ENCODE measurements at places on chromosomes 5 and 9.

- DNase-seq: no peak
Measured at GRCh38 chr9:124001866-124002525, 9.6 kb upstream of the LHX2 start.

DNA sequence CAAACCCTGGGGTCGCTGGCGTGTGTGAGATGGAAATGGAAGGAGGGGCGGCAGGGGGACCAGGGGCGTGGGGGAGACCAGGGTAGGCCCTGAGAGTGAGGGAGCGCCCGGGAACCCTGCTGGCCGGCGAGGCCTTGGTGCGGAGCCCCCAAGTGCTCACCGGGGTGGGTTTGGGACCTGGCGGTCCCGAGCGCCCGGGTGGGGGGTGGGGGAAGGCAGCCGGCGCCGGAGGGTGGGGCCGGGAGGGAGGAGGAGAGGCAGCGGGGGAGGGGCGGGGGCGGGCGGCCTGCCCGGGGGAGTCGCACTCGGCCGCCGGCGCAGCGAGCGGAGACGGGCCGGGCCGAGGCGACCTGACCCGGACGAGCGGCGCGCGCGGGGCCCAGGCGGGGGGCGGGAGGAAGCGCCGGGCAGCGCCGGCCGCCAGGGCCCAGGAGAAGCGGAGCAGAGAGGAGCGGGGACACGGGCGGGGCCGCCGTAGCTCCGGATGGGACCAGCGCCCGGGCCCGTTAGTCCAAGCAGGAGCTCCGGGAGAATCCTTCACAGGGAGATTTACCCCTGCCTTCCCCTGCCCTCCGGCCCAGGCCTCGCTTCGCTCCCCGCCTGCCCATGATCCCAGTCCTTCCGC lies at the start of gene NPR2:
Gene NPR2 (plus strand): TSS at position 295 of the 625 bp plus-strand sequence. CDS start 818 bp downstream, outside the sequence.
- peak; percentile 80 for DNase-seq

GRCh38 chr9:110842169-110842568 lies 173.6 kb downstream of the MUSK start:
- DNase-seq: no peak

- DNase-seq: peak; percentile 35
Measured at GRCh38 chr5:36870399-36871040, 6.0 kb upstream of the NIPBL start.

- DNase-seq: no peak
Measured at GRCh38 chr5:17316970-17317459, 99.6 kb downstream of the BASP1 start.

DNA sequence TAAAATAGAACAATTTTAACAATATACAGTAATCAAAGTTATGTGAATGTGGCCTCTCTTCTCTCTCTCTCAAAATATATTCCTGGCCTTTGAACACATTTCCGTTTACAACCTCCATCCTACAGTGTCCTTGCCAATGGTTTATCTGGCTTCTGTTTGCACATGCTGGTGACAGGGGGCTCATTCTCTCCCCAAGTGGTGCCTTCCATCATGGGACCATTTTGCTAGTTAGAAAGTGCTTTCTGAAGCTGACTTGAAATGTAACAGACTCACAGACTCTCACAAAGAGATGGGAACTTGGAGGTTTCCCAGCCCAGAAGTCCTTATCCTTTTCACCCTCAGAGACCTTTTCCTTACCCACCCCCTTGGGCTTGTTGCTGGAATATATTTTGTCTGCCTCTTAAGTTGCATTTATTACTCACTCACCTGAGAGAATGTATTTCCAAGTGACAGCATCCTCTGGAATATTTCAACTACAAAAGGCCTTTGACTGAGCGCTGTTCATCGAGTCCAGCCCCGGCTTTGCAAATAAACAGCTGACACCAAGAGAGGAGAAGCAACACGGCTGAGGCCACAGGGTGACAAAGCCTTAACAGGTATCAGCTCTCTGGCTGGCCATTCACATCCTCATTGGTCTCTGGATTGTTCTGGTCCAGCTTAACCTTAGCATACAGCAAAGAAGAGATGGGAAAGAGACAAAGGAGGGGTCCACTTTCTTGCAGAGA lies 17.5 kb upstream of the ALDH1B1 start:
- no peak for DNase-seq

- peak; percentile 80 for DNase-seq
Measured at GRCh38 chr5:139968547-139969261, 74.4 kb downstream of the NRG2 start.

DNA sequence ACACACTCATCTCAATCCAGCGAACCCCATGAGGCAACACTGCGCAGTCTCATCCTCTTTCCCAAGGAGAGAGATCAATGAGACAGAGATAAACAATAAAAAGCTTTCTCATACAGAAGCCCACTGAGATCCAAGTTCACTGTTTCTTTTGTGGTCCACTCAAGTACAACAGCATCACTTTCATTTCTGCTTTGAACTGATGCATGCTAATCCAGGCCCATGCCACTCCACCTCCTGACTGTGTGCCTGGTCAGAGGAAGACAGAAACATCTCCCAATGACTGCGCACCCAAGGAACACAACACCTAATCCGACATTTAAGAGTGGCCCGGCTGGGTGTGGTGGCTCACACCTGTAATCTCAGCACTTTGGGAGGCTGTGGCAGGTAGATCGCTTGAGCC lies 104.0 kb downstream of the SERINC5 start:
- no peak for DNase-seq

DNA sequence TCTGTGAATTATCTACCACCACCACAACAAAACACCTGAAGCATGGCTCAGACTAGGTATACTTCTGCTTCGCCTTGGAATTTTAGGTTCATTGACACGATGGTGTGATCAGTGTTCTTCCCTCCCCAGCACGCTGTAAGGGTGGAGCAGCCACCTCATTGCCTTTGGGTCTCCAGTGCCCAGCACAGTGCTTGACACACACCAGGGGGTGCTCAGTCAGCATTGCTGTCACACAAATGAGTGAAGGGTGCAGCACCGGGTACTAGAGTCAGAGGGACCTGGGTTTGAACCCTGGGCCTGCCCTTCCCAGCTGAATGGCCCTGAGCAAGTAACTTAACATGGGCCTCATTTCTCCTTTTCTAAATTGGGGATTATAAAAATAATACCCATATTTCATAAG lies 9.9 kb upstream of the ANGPTL2 start:
- DNase-seq: no peak

DNA sequence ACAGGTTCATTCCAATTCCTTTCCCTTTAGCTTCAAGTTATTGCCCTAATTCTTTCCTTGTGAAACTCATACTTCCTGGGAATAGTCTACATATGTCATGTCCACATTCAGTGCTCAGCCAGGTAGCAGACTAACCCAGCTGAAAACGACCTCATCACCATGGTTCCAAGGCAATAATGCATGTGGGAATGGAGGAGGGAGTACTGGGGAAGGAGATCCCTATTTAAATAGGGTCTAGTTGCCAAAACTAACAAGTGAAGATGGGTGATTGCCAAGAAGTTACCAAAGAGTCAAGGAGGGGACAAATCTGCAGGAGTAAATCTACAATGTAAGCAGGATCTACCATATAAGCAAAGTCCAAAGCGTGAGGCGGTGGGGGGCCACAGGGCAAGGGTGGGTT lies 47.3 kb upstream of the MCTP1 start:
- no peak for DNase-seq

DNA sequence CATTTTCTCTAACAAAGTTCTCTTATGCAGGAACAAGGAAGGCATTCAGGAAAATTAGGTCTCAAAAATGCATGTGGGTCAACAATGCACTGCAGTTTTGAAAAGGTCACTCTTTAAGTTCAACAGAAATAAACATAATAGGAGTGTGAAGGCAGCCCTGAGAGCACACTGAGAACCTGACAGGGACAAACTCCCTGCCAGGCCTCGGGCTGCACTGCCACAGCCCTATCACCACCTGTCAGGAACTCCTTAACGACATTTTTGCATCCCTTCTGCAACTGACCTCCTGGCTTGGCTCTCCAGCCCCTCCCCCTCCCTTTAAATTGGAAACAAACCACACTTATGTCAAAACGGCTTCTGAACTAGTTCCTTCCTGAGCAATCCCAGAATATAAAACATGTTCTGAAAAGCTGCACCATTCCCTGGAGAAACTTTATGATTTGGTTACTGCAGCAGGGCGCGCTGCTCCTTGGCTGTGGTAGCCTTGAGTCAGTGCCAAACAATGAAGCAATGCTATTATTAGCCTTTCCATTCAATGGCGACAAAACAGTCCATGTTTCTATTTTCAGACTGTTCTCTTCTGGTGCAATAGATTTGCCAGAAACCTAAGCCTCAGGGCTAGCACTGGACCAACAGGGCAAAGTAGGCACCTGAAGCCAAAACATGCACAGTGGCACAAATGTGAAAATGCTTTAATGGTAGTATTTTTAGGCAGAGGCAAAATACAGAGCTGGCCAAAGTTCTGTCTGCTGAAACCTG lies 160.1 kb upstream of the ZNF608 start:
- peak; percentile 58 for DNase-seq

DNA sequence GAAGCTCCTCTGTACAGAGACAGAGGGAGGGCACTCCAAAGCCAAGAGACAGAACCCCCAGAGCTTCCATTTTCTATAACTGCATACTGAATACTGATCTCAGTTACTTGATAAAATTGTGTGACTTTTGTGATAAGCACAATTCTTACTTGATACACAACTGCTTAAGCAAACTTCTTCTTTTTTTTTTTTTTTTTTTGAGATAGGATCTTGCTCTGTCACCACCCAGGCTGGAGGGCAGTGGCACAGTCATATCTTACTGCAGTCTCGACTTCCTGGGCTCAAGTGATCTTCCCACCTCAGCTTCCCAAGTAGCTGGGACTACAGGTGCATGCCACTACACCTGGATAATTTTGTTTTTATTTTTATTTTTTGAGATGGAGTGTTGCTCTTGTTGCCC lies 252.1 kb upstream of the ZNF608 start:
- no peak for DNase-seq

DNA sequence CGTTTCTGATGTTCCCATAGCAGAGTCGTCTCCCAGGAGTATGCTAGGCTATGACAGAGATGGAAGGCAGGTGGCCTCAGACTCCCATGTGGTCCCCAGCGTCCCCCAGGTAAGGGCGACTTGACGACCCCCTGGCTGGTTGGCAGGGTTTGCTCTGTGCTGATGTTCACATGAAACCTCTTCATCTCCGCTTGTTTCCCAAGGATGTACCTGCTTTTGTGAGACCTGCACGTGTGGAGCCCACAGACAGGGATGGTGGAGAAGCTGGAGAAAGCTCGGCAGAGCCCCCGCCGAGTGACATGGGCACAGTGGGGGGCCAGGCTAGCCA lies 108.3 kb downstream of the WNK2 start:
- DNase-seq: peak; percentile 16

DNA sequence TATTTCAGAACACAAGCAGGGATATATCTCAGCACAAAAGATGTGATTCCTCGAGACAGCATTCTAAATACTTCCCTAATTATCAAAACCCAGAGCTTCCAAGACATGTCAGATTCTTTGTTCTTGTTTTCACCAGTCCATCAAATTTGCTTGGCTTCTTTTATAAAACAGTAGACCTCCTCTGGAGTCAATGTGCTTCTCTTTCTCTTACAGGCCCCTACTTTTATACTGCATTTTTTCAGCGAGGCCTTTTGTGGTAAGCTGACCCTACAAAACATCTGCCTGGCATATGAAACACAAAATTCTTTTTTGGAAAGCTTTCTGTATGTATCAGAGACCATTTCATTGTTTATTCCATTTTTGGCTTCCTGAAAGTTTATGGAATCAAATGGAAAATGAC lies 81.8 kb downstream of the ARSB start:
- DNase-seq: no peak

- no peak for DNase-seq
Measured at GRCh38 chr9:95049761-95050160, 267.7 kb downstream of the FANCC start.

GRCh38 chr5:5139336-5139776 lies 774 bp upstream of the ADAMTS16 start:
- no peak for DNase-seq

- no peak for DNase-seq
Measured at GRCh38 chr5:43664501-43665040, 61.6 kb downstream of the NNT start.

GRCh38 chr9:70574151-70574837 lies 159.8 kb upstream of the KLF9 start:
- no peak for DNase-seq

DNA sequence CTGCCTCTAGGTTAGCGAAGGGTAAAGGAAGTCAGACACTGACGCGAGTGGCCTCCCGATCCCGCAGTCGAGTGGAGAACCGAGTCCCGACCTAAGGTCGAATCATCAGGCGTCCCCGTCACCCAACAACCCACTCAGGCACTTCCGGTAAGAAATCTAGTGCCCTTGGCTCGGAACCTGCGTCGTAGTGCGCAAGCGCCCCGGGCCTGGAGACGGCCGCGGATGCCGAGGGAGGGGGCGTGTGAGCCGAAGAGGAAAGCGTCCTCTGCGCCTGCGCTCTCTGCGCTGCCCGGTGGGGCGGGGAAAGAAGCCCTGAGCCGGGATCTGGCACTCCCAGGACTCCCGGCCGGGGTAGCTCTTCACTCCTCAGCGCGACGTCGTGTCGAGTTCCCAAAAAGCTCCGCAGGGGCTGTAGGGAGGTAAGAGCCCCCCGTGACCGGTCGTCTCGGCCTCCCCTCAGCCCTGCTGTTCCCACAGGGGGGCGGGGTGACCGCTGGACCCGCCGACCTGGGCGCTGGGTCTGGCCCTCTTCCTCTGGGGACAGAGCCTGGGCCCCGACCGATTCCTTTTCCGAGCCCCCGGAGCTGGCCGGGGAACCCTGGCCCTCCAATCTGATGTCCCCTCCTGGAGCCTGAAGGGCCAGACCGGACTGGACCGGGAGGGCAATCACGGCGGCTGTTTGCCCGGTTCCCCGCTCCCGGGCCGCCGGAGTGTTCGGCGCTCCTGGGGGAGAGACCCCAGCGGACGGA lies at the start of gene ZFYVE16:
Gene ZFYVE16 (plus strand): TSS at position 330 of the 749 bp plus-strand sequence. CDS start 26,084 bp downstream, outside the sequence.
- DNase-seq: peak; percentile 99

- DNase-seq: peak; percentile 35
Measured at GRCh38 chr5:149024477-149024876, 38.4 kb downstream of the SH3TC2 start.

DNA sequence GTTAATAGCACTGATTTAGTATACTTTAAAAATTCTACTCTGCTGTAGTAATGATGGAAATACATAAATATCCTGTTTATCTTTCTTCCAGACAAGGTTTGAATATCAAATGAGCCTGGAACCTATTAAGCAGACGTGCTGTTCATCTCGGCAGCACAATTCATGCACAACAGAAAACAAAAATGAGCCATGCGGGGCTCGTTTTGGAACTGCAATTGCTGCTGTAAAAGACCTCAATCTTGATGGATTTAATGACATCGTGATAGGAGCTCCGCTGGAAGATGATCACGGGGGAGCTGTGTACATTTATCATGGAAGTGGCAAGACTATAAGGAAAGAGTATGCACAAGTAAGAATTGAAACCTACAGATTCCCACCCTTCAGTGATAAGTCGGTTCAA lies 79.1 kb upstream of the ITGA2 start:
- DNase-seq: no peak

- DNase-seq: no peak
Measured at GRCh38 chr9:124506433-124506832, 766 bp downstream of the NR5A1 start.

GRCh38 chr5:97559827-97560598 lies 377.0 kb upstream of the RIOK2 start:
- DNase-seq: no peak

- DNase-seq: peak; percentile 28
Measured at GRCh38 chr9:108813951-108814601, 41.7 kb downstream of the ACTL7B start.
